ENCODE measurements at places on chromosomes 5 and 9. TPM values are rescaled to one million over a fixed set of nuclear protein-coding genes. Genes with fewer than 3 reads are reported as not detected.
A peak's percentile ranks its signal among the peaks of the same experiment; 100 is the strongest.

GRCh38 chr9:73979894-73980264 lies 517.3 kb upstream of the RORB start:
- no peak overlapping the region for H3K27ac ChIP-seq
- no peaks in the 10 kb centered on the region for H3K27me3 ChIP-seq
- H3K4me1 ChIP-seq: no peaks in the 10 kb centered on the region

DNA sequence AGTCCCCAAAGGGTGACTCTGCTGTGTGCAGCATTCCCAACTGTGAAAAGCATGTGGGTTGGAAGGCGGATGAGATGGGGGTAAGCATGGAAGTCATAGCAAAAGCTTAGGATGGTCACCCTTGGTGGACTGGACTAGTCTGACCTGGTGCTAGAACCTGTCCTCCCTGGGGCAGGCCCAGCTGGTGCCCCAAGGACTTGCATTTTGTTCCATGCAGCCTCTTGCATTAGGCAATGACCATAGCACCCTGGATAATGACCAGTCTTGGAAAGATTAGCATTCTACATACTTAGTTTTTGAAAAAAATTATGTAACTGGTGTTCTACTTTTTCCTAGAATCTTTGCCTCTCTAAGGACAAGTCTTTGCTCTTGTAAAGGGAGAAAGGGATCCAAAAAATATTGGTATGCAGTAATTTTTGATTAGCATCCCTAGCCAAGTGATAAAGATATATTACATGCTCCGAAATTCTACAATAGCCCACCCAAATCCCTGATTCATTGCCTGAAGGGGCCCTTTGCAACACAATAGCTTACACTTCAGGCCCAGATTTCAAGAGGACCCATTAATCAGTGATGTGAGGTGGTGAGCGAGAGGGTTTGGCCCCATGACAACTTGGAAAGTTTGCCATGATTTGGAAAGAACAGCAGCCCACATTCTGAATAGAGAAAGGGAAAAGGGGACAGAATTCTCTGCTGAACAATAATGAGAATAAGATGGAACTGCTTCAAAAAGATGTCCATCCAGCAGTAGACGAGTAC lies 93.3 kb upstream of the CD180 start:
- no peaks in the 10 kb centered on the region for H3K27me3 ChIP-seq
- no peak overlapping the region for H3K4me3 ChIP-seq
- H3K27ac ChIP-seq: no peak overlapping the region
- DNase-seq: no peak
- no peaks in the 10 kb centered on the region for H3K4me1 ChIP-seq

- H3K4me1 ChIP-seq: no peaks in the 10 kb centered on the region
- no peak overlapping the region for H3K27ac ChIP-seq
- no peak for DNase-seq
- H3K27me3 ChIP-seq: no peaks in the 10 kb centered on the region
- no peak overlapping the region for H3K4me3 ChIP-seq
Observed at GRCh38 chr9:128211981-128212281, 8.8 kb downstream of the DNM1 start.

DNA sequence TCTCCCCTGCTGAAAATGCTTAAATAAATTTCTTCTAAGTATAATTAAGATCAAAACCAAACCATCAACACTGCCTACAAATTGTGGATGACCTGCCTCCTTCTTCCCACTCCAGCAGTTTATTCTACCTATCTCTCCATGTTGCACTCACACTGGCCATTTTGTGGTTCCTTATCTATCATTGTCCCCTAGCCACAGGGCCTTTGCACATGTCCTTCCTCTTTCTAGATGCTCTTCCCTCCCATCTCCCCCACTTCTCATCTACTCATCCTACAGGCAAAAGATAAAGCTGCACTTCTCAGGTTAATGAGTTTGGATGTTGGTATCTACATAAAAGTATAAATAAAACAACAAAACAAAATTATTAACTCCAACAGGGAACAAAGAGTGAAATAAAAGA lies 70.6 kb upstream of the CCNG1 start:
- no peaks in the 10 kb centered on the region for H3K4me1 ChIP-seq
- H3K27me3 ChIP-seq: no peaks in the 10 kb centered on the region
- no peak for DNase-seq
- H3K4me3 ChIP-seq: no peak overlapping the region

- no peak overlapping the region for H3K4me3 ChIP-seq
- H3K36me3 ChIP-seq: no peaks in the 10 kb centered on the region
- no peaks in the 10 kb centered on the region for H3K27me3 ChIP-seq
- no peak for DNase-seq
- H3K4me1 ChIP-seq: peaks cover 69% of the 10 kb centered on the region
- H3K27ac ChIP-seq: no peak overlapping the region
Observed at GRCh38 chr5:131789765-131790164, 7.1 kb downstream of the FNIP1 start.

GRCh38 chr9:99030092-99030511 lies 74.8 kb upstream of the TGFBR1 start:
- no peaks in the 10 kb centered on the region for H3K4me1 ChIP-seq
- H3K27ac ChIP-seq: no peak overlapping the region
- H3K36me3 ChIP-seq: no peaks in the 10 kb centered on the region
- no peaks in the 10 kb centered on the region for H3K27me3 ChIP-seq
- no peak overlapping the region for H3K4me3 ChIP-seq

DNA sequence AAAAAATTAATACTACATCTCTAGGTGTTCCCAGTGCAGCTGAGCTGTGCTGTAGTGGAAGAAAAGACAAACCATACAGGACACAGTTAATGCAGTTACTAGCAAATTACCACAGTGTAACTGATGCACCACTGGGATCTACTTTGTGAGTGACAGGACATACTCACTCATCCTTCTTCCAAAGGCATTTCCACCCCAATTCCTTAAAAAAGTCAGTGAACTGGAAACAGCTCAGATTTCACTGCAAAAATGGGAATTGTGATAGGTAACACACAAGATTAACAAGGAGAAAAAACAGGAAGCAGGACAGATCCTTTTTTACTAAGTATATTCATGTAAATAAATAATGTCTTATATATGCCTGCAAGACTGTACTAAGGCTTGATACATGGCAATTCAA lies 109.6 kb downstream of the DMAC1 start:
- no peaks in the 10 kb centered on the region for H3K36me3 ChIP-seq
- DNase-seq: no peak
- no peak overlapping the region for H3K4me3 ChIP-seq
- H3K27me3 ChIP-seq: no peaks in the 10 kb centered on the region

- H3K4me3 ChIP-seq: no peak overlapping the region
- no peak for DNase-seq
- no peak overlapping the region for H3K27ac ChIP-seq
- no peaks in the 10 kb centered on the region for H3K36me3 ChIP-seq
- peaks cover 6% of the 10 kb centered on the region for H3K4me1 ChIP-seq
- H3K27me3 ChIP-seq: no peaks in the 10 kb centered on the region
Observed at GRCh38 chr5:67268231-67269021, 71.8 kb upstream of the CD180 start.

- peaks cover 5% of the 10 kb centered on the region for H3K4me1 ChIP-seq
- H3K36me3 ChIP-seq: no peaks in the 10 kb centered on the region
- no peaks in the 10 kb centered on the region for H3K27me3 ChIP-seq
- DNase-seq: no peak
- H3K27ac ChIP-seq: no peak overlapping the region
Observed at GRCh38 chr5:179404321-179405053, 59.2 kb upstream of the ADAMTS2 start.

DNA sequence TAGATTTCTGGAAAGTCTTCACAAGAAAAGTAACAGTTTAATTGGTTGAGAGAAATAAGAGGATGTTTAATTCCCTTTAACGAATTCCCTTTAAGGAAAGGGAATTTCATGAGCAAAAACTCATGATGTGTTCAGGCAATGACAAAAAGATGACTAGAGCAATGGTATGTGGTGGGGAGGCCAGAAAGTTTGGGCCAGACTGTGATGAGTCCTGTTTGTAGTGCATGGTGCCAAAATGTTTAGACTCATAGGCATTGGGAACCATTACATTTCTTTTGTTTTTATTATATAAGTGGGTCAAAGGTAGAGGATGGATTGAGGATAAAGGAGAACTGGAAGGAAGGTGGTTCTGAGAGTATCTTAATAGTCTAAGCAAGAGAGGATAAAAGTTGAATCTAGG lies 10.9 kb downstream of the CNTRL start:
- H3K36me3 ChIP-seq: peaks cover 27% of the 10 kb centered on the region
- H3K4me3 ChIP-seq: no peak overlapping the region
- no peak overlapping the region for H3K27ac ChIP-seq
- no peaks in the 10 kb centered on the region for H3K4me1 ChIP-seq
- no peak for DNase-seq

GRCh38 chr5:88081877-88082276 lies 186.8 kb downstream of the TMEM161B start:
- no peaks in the 10 kb centered on the region for H3K27me3 ChIP-seq
- DNase-seq: no peak
- no peaks in the 10 kb centered on the region for H3K36me3 ChIP-seq
- H3K4me3 ChIP-seq: no peak overlapping the region

DNA sequence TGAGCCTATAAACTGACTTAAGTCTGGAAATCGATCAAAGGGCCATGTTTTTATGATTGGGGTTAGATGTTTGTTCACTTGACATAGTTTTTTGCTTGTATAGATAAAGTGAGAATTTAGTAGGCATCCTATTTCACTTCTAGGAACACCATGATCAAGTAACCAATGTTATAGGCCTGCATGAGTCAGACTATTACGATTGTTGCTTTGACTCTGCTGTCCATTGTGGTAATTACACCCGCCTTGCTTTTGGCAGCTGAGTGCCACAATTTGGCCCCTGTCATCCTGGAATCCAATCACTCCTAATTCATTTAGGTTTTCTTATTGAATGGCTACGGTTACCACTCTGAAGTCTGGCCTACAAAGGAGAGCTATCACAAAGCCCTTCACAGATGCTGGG lies 67.8 kb upstream of the IL33 start:
- no peak for DNase-seq
- no peaks in the 10 kb centered on the region for H3K27me3 ChIP-seq
- no peak overlapping the region for H3K4me3 ChIP-seq
- no peaks in the 10 kb centered on the region for H3K36me3 ChIP-seq
- H3K4me1 ChIP-seq: no peaks in the 10 kb centered on the region

GRCh38 chr9:76652894-76653293 lies 111.3 kb upstream of the PCA3 start:
- peak overlapping the region; percentile 77 for H3K27ac ChIP-seq
- peak; percentile 62 for DNase-seq
- H3K36me3 ChIP-seq: no peaks in the 10 kb centered on the region
- no peak overlapping the region for H3K4me3 ChIP-seq

DNA sequence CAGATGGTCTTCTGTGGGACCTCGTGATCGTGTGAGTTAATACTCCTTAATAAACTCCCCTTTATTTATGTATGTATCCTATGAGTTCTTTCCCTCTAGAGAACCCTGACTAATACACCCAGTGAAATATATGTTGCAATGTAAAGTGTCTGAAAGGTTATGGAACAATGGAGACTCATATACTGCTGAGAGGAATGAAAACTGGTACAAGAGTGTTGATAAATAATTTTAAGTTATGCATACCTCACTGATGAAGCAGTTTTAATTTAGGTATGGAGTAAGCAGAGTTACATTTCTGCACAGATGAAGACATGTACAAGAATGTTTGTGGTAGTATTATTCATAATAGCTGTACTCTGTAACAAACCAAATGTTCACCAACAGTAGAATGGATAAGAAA lies 438.3 kb downstream of the TAF11L14 start:
- no peak for DNase-seq
- H3K27me3 ChIP-seq: no peaks in the 10 kb centered on the region
- no peaks in the 10 kb centered on the region for H3K4me1 ChIP-seq
- H3K36me3 ChIP-seq: no peaks in the 10 kb centered on the region
- no peak overlapping the region for H3K27ac ChIP-seq
- H3K4me3 ChIP-seq: no peak overlapping the region

DNA sequence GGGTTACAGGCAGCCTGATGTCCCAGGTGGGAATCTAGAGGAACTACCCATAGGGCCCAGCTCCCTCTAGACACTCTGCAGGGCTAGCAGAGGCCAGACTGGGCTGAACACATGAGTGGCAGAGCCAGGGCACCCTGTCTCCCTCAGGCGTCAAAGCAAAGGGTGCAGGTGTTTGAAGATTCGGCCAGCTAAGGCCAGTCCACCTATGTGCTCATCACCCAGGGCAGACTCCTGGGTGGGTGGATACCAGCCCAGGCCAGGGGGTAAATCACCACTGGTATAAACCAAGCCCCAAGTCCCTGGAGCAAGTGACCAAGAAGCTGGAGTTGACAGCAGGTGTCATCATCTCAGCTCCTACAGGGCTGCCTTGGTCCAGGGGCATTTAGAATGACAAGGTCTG lies 3.4 kb downstream of the CCDC180 start:
- peaks cover 10% of the 10 kb centered on the region for H3K4me1 ChIP-seq
- peaks cover 30% of the 10 kb centered on the region for H3K36me3 ChIP-seq
- no peaks in the 10 kb centered on the region for H3K27me3 ChIP-seq
- no peak overlapping the region for H3K27ac ChIP-seq
- peak; percentile 51 for DNase-seq

GRCh38 chr9:84669013-84669287 lies 579 bp upstream of the NTRK2 start:
- peak overlapping the region; percentile 33 for H3K27ac ChIP-seq
- DNase-seq: no peak

GRCh38 chr5:1264211-1264610 lies 30.7 kb downstream of the TERT start:
- no peaks in the 10 kb centered on the region for H3K36me3 ChIP-seq
- peaks cover 4% of the 10 kb centered on the region for H3K27me3 ChIP-seq
- no peak overlapping the region for H3K27ac ChIP-seq
- no peaks in the 10 kb centered on the region for H3K4me1 ChIP-seq
- no peak for DNase-seq

- no peak overlapping the region for H3K27ac ChIP-seq
- H3K36me3 ChIP-seq: no peaks in the 10 kb centered on the region
- no peak overlapping the region for H3K4me3 ChIP-seq
- H3K27me3 ChIP-seq: no peaks in the 10 kb centered on the region
Observed at GRCh38 chr5:15807871-15808270, 307.9 kb downstream of the FBXL7 start.

The ANGPTL2 gene
- 45.4 TPM for total RNA-seq

The GTF2H2 gene
- total RNA-seq: 28.9 TPM

The DOCK8 gene
- total RNA-seq: 222 TPM

The DAB2IP gene
- 48.5 TPM for total RNA-seq

The NUDT12 gene
- total RNA-seq: 11.3 TPM

The SPAAR gene
- total RNA-seq: 1.4 TPM

The CAVIN4 gene
- 0.24 TPM for total RNA-seq

The DDX4 gene
- not detected for total RNA-seq

The TMEM215 gene
- not detected for total RNA-seq

The OGN gene
- not detected for total RNA-seq

The NDST1 gene
- 360 TPM for total RNA-seq

The CCL28 gene
- 13.0 TPM for total RNA-seq

The ZNF300 gene
- total RNA-seq: 3.1 TPM

The FOXD4L5 gene
- 0.17 TPM for total RNA-seq

The DHFR gene
- 11.1 TPM for total RNA-seq

The PCDHA9 gene
- 0.14 TPM for total RNA-seq

The CCDC187 gene
- total RNA-seq: 0.15 TPM

The MYMK gene
- not detected for total RNA-seq

The FCN2 gene
- total RNA-seq: 1.8 TPM

The ARID3C gene
- total RNA-seq: not detected
